Neural cell (in vitro differentiated cells): ENCODE measurements at places on chromosomes 4 and X. TPM values are rescaled to one million over a fixed set of nuclear protein-coding genes. Genes with fewer than 3 reads are reported as not detected.

BEX5 gene
- polyA plus RNA-seq: 9.2 and 17.8 TPM in 2 replicates

TFE3 gene
- 8.9 and 17.9 TPM in 2 replicates for polyA plus RNA-seq

MGST2 gene
- 2.0 and 5.2 TPM in 2 replicates for polyA plus RNA-seq

AMER1 gene
- 3.1 and 4.0 TPM in 2 replicates for polyA plus RNA-seq

ITM2A gene
- not detected in 2 replicates for polyA plus RNA-seq

MAGED2 gene
- polyA plus RNA-seq: 982 and 1,118 TPM in 2 replicates

C4orf36 gene
- polyA plus RNA-seq: 1.5 and 2.0 TPM in 2 replicates

C4orf51 gene
- not detected in 2 replicates for polyA plus RNA-seq

IQCM gene
- polyA plus RNA-seq: not detected in 2 replicates

COL4A5 gene
- polyA plus RNA-seq: 3.9 and 5.4 TPM in 2 replicates

MTTP gene
- polyA plus RNA-seq: 1.2 and 2.7 TPM in 2 replicates

NHSL2 gene
- 0.87 and 1.5 TPM in 2 replicates for polyA plus RNA-seq

WFS1 gene
- 4.5 and 8.4 TPM in 2 replicates for polyA plus RNA-seq

PLK4 gene
- polyA plus RNA-seq: 10.5 and 13.9 TPM in 2 replicates

BRS3 gene
- 0.20 TPM in 1 of 2 replicates, not detected in the other for polyA plus RNA-seq

VCX gene
- not detected in 2 replicates for polyA plus RNA-seq

GIMD1 gene
- polyA plus RNA-seq: not detected in 2 replicates

FDCSP gene
- polyA plus RNA-seq: not detected in 2 replicates

CLIC2 gene
- 2.9 and 5.8 TPM in 2 replicates for polyA plus RNA-seq

KLB gene
- not detected in 2 replicates for polyA plus RNA-seq

SPANXD gene
- polyA plus RNA-seq: not detected in 2 replicates

MAGEE1 gene
- polyA plus RNA-seq: 22.3 and 24.8 TPM in 2 replicates

CFP gene
- 2.7 and 4.8 TPM in 2 replicates for polyA plus RNA-seq

SHOX gene
- polyA plus RNA-seq: not detected in 2 replicates

HEPH gene
- polyA plus RNA-seq: 8.7 and 11.6 TPM in 2 replicates

TECRL gene
- not detected in 2 replicates for polyA plus RNA-seq

DRD5 gene
- 0.33 and 0.46 TPM in 2 replicates for polyA plus RNA-seq

MID2 gene
- 1.9 and 4.2 TPM in 2 replicates for polyA plus RNA-seq

DSPP gene
- not detected in 2 replicates for polyA plus RNA-seq

NLGN4X gene
- polyA plus RNA-seq: 16.4 and 18.0 TPM in 2 replicates
